A172 (cell line): ENCODE measurements at places on chromosomes 3 and 15. TPM values are rescaled to one million over a fixed set of nuclear protein-coding genes. Genes with fewer than 3 reads are reported as not detected.

Gene DUOXA2
- total RNA-seq = not detected in 2 replicates

Gene CLSTN2
- total RNA-seq = 1.1 and 6.3 TPM in 2 replicates

Gene STX19
- not detected in 2 replicates for total RNA-seq

Gene CYP8B1
- not detected in 2 replicates for total RNA-seq

Gene IRAK2
- total RNA-seq = 5.6 and 6.4 TPM in 2 replicates

Gene FAM240A
- not detected in 2 replicates for total RNA-seq

Gene PLXNA1
- total RNA-seq = 51.3 and 55.1 TPM in 2 replicates

DNA sequence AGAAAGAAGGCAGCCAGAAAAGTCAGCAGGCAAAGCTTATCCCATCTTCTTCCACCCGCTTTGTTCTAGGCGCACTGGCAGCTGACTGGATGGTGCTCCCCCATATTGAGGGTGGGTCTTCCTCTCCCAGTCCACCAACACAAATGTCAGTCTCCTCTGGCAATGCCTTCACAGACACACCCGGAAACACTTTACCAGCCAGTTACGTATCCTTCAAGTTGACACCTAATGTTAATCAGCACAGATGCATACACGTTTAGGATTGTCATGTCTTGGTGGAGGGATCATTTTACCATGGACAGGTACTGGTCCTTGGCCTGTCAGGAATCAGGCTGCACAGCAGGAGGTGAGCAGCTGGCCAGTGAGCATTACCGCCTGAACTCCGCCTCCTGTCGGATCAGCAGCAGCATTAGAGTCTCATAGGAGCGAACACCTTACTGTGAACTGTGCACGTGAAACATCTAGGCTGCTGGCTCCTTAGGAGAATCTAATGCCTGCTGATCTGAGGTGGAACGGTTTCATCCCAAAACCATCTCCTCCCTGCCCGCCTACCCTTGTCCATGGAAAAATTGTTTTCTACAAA, 59.1 kb upstream of the PYDC2 start:
- no peak for DNase-seq

DNA sequence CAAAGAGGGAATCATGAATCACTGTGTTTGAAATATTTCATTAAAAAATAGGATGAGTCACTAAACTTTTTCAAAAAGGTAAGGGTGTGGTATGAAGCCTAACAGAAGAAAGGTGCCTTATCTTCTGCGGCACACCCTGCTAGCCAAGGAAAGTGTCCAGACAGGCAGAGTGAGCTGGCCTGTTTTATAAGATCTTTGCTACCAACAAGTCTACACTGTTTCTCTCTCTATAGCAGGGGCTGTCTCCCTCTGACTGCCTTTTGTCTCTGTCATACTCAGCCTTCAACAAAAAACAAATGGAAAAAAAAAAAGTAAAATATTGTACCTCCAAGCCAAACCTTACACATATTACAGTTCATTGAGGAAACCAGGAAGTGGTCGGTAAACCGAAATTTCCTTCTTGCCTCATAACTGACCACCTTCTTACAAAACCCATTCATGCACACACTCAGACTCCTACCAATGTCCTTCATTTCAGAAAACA, 9.1 kb downstream of the ZDHHC3 start:
- no peak for DNase-seq

DNA sequence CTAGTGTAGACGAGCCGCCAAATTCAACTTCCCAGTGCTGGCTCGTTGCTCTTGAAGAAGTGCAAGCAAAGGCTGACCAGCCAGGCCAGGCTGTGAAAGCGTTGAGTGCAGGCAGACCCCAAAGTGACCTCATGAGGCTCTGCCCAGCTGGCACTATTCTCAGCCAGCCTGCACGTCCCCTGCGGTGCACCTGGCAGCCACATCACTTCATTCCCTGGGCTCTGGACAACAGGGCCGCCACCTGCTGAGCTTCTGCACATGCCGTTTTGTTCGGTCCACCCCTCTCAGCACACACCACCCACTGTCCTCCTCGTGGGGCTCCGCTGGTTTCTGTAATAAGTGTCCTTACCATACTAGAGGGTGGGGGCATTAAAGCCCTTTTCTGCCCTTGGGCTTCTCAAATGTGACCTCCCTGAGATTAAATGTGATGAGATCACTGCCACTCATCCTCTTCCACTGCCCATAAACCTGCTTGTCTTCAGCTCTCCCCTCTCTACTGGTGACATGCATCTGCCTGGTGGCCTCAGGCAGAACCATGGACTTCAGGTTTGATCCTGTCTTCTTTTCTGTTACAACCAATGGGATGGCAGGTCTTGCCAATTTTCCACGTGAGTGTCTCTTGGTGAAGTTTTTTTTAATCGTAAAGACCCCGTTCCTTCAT, 6.1 kb downstream of the RASGRF1 start:
- DNase-seq = no peak

DNA sequence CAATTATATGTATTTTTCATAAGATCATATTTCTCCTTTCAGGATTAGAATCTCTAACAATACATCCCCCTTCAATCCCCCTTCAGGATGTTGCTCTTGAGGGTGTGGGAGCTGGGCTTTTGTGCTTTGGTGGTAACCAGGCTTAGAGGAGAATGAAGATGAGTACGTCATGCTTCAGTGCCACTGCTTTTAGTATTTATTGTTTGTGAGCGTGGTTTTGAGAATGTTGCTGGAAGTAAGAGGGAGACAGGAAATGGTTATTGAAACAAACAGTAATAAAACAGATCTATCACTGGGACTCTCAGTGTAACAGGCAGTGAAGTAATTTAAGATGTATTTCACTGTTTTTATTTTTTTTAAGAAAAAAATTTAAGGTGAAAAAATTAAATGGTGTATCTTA, 35.3 kb downstream of the GBE1 start:
- DNase-seq = peak; percentile 69

DNA sequence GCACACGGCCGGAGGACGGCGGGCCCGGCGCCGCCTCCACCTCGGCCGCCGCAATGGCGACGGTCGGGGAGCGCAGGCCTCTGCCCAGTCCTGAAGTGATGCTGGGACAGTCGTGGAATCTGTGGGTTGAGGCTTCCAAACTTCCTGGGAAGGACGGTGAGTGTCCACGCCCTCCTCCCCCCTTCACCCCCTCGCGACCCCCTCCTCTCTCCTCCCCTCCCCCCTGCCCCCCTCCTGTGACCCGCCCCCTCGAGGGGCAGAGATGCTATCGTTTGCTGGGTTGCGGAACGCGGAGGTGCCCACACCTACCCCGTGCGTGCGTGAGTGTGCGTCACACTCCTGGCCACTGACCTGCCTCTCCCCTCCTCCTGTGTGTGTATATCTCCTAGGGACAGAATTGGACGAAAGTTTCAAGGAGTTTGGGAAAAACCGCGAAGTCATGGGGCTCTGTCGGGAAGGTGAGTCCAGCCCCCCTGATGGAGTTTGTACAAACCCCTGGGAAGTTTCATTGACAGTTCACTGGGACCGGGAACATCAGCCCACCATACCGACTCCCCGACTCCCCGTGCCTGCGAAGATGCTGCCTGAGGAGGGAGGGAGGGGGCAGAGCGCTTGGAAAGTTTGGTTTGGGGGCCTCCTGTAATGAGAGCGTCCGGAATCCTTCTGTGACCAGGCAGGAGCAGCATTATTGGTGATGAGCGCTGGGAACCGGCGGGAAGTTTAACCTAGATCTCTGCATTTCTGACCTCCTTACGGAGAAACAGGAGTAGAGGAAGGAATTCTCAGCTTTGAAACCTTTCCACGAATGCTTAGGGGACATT, 795 bp upstream of the SCAANT1 start:
- peak; percentile 18 for DNase-seq

- DNase-seq = no peak
Observed at GRCh38 chr15:94380798-94381197, 149.4 kb downstream of the MCTP2 start.

DNA sequence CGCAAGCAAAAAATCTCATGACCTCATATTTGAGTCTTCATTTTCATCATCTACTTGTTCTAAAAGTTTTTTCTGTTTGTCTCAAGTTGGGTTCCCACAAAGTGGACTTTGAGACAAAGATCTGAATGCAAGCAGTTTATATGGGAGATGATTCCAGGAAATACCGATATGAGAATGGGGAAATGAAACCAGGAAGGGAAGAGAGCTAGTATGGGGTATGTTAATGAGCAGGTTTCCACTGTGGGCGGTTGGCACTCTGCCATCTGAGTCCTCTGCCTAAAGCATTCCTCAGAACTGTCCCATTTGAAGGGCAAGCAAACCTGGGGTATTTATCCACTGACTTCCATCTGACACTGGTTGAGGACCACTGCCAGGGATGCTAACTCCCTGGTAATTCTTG, 8.8 kb downstream of the ADPRH start:
- no peak for DNase-seq

- DNase-seq = peak; percentile 71
Observed at GRCh38 chr15:78739996-78740903, 71.0 kb downstream of the ADAMTS7 start.

DNA sequence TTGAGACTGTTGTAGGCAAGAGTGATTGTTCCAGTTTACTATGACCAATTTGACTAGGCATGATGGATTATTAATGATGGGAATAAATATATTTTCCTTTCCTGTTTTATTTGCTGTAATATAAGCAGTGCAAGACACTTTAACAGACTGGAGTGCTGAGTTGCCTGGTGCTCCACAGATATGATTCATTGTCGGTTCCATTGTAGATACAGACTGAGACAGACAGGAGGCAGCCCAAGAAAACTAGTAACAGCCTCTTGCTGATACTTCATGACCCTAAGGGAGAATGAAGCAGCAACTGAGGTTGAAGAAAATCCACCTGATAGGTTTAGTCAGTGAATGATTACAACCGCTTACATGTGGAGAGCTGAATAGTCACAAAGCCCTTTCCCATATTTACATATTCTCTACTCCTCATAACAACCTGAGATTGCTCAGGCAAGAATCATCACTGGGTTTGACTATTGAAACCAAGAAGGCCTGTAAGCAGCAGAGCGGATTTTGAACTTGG, 235.1 kb upstream of the TPRG1 start:
- DNase-seq = no peak

- DNase-seq = no peak
Observed at GRCh38 chr3:195699860-195700259, 20.9 kb upstream of the MUC20 start.

DNA sequence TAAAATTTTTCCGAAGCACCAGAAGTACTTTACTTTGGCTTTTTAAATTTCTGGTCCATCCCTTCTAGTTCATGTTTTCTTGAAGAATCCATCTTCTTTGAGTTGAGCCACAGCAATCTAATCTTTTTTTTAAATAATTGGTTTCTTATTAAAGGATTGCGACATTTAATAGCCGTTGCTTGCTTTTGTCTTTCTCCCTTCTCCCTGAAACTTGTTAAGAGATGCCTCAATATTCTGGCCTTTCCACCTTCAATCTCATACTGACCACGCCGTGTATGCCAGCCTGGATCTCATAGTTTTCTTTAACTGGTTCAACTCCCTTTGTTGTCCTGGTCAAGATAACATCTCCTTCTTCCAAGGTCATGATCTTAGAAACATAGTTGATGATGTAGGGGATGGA, 18.4 kb upstream of the RPLP1 start:
- DNase-seq = no peak

DNA sequence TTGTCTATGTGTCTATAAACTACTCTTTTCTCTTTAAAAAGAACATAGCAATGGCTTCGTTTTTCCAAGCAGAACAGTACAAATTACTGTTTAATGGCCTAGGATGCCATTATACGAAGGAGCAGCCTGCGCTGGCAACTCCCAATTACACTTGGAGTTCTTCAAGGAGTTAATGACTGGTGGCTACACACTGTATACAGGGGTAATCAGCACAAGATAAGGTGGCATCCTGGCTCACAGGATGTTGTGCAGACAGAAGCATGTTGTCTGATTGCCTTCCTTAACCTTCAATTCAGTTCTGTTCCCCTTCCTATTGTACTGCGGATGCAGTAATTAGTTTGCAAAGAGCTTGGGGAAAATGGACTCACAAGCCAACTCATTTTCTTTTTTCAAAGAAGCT, 250.7 kb upstream of the ROBO2 start:
- no peak for DNase-seq

GRCh38 chr3:126082362-126083137, 1.4 kb downstream of the SLC41A3 start:
- no peak for DNase-seq

DNA sequence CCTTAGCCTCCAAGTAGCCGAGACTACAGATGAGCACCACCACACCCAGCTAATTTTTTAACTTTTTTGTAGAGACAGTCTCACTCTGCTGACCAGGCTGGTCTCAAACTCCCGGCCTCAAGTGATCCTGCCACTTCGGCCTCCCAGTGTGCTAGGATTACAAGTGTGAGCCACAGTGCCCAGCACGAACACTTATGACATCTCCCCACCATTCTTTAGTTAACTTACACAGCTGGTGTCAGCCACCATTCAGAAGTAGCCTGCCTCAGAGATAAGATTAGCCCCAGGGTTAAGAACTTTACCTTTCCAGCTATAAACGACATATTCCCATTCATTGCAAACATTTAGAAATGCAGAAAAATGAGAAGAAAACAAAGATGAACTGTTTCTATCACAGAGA, 58.2 kb downstream of the TRPM7 start:
- DNase-seq = no peak

DNA sequence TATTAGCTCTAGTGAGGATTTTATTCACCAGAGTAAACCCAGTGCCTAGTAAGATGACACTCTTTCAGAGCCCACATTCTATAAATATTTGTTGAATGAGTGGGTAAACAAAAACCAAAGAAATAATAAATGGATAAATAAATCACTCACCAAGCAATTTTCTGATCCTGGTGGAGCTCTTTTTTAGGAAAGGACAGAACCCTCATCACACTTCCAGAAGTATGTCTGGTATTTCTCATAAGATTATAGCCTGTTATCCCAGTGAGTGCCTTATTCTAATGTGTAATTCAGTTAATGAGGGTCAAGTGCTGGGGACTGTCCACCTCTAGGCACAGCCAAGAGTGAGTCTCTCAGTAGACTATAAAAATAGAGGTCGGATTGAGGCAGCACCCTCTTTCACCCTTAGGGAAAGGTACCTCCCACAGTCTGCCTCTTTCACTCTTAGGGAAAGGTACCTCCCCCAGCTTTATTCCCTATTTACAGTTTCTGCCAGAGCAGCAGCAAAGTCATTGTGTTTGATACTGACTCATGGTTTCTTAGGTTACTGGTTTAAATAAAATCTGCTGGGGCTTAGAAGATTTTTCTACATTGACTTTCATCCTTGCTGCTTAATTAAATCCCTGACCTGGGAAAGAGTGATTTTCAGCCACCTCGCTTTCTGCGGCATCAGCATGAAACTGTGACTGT, 145.0 kb downstream of the STAC start:
- DNase-seq = peak; percentile 73

DNA sequence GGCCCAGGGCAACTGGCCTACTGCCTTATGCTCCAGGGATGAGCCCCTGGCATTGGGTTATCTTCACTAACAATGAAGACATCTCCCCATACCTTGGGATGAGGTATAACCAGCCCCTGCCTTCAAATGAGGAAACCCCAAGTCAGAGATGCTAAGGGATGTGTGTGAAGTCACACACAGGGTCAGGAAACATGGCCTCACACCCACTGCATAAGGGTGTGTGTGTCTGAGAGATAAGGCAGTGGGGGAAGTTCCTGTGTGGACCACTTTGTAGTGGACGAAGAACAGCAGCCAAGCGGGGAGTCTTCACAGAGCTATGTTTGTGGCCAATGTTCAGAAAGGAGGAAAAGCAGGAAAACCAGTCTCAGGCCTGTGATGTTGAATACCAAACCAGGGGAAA, 10.5 kb downstream of the ELP6 start:
- no peak for DNase-seq
